ENCODE measurements at places on chromosomes 12 and 14.

- DNase-seq = no peak
These were observed 51.0 kb upstream of the PRB2 start for GRCh38 chr12:11446372-11446771.

- no peak for DNase-seq
These were observed 29.3 kb downstream of the YLPM1 start for GRCh38 chr14:74792249-74793039.

DNA sequence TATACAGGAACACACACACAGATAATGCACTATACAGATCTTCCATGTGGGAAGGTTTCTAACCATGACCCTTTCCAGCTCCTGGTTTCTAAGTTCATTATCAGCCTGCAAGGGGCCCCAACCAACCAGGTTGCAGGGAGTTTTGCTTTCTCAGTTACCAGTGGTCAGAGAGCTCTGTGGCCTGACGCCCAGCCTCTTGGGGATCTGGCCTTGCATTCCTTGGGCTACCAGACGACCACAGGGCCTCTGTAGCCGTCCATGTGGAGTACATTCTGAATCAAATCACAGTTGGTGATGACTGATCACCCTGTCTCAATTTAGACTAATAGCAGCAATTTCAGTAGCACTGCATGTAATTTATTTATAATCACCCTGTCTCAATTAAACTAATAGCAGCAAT, 47.5 kb downstream of the PAH start:
- DNase-seq = no peak

- DNase-seq = no peak
These were observed 24.4 kb upstream of the CD27 start for GRCh38 chr12:6420364-6420763.

GRCh38 chr12:78799649-78800048, 64.9 kb upstream of the SYT1 start:
- DNase-seq = no peak

- DNase-seq = no peak
These were observed 62.3 kb downstream of the SAMD4A start for GRCh38 chr14:54629183-54629582.

- no peak for DNase-seq
These were observed 13.7 kb upstream of the CHST11 start for GRCh38 chr12:104443008-104443407.

GRCh38 chr14:56310643-56311042, 192.4 kb downstream of the PELI2 start:
- DNase-seq = no peak

- DNase-seq = no peak
These were observed 54.0 kb downstream of the KCNK13 start for GRCh38 chr14:90115780-90116179.

- DNase-seq = no peak
These were observed 463 bp downstream of the COA8 start for GRCh38 chr14:103563226-103563620.

DNA sequence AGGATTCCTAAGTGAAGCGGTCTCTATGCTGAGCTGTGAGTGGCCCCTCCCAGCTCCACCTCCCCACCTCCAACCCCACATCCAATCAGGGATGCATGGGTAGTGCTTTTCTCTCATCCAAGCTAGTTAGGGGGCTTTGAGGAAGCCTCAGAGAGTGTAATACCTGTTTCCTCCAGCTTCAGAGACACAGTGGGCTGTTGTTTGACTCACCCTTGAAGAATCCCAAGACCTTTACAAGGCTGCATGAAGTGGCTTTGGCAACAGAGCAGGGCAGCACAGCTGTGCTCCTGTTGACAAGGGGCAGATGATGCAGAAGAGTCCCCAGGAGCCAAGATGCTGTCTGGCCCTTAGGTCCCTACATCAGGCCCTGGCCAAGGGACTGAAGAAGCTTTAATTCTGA, 27.1 kb upstream of the CLMN start:
- DNase-seq = no peak

GRCh38 chr14:99249389-99249788, 22.6 kb downstream of the BCL11B start:
- no peak for DNase-seq

DNA sequence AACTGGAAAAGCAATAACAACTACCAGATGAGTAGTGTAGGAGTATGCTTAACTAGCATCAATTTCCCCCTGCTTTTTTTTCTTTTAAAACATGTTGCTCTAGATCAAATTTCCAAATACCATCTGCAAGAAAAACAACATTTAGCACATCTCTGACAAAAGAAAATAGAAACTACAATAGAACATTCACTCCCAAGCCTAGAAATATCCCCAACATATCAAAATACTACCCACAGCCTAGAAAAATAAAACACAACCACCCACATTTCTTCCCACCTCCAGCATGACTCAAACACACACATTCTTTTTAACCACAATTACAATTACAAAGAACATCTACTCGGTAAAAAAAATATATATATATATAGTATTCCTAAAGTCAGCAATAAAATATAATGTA, 120.0 kb downstream of the PPFIA2 start:
- no peak for DNase-seq

DNA sequence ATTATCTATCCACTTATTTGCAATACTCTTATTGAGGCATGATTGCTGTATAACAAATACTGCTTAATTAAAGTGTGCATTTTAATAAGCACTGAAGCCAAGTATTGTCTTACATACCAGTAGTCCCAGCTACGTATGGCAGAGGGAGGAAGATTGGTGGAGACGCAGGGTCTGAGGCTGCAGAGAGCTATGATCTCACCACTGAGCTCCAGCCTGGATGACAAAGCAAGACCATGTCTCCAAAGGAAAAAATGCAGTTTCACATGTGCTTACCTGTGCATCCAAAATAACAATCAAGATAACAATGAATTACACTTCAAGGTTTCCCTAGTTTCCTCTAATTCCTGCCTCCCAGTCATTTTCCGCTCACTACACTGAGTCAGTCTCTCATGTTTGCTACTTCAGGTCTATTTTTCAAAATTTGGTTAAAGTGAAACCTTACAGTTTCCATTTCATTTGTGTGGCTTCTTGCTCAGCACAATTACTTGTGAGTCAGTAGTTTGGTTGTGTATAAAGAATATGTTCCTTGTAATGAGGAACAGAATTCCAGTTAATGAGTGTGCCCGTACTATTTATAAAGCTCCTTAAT, 1250.1 kb downstream of the TMEM121 start:
- no peak for DNase-seq

DNA sequence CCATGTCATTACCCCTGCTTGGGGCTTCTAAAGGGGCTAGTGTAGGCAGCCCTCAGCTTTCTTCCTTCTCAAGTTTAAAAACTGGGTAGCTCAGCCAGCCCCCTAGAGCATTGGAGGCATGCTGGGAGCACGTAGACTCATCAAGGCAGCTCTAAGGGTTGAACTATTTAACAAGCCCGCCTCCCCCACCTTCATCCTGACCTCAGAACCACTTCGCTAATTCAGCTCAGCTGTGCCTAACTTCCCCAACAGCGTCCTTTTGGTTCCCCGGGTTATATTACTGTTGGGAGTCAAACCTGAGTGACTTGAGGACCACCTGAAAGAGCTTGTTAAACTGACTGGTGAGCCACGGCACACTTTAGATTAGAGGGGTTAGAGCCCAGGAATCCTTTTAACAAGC, 30.1 kb downstream of the MAX start:
- DNase-seq = no peak

DNA sequence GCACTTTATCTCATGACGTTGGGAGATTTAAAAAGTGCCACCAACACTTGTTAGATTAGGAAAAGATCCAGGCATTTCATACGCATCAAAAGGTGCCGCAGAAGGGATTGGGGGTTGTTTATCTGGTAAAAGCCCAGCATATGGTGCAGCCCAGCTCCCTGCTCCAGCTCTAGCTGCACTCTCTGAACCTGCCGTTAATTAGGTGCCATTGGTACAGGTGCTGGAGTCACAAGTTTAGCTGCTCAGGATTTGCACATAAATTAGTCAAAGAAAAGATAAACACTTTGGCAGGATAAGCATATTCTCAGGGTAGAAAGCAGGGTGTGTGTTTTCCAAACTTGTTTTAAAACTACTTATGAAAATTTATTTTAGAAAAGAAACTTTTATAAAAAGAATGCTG, 932.6 kb upstream of the TMEM132C start:
- DNase-seq = no peak

- no peak for DNase-seq
These were observed 64.7 kb downstream of the PPP2R5E start for GRCh38 chr14:63478437-63478852.

DNA sequence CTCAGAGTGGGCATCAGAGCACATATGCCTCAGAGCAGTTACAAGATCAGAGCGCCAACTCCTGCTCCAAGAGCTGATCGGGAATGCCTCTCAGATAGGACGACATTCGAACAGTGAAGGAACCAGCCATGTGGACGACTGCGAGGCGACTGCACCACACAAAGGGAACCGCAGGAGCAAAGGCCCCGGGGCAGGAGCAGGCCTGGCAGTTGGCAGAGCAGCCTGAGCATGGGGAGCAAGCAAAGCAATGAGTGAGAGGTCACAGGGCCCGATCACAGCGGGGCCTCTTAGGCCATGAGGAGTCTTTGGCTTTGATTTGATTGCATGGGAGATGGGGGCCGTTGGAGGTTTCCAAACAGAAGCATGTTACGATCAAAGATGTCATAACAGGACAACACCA, 90.3 kb downstream of the LGMN start:
- DNase-seq = no peak

DNA sequence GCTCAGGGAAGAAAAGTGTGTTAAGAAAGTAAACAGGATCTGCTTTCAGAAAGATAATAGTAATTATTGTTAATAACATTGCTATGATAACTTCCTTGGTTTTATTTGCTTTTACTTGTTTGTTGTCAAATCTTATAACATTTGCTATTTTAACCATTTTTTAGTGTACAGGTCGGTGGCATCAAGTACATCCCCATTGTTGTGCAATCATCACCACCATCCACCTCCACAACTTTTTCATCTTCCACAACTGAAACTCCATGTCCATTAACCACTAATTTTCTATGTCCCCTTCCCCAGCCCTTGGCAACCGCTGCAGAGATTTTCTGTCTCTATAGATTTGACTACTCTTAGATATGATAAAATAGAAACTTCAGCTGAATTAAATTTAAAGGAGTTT, 22.7 kb upstream of the NUAK1 start:
- no peak for DNase-seq

DNA sequence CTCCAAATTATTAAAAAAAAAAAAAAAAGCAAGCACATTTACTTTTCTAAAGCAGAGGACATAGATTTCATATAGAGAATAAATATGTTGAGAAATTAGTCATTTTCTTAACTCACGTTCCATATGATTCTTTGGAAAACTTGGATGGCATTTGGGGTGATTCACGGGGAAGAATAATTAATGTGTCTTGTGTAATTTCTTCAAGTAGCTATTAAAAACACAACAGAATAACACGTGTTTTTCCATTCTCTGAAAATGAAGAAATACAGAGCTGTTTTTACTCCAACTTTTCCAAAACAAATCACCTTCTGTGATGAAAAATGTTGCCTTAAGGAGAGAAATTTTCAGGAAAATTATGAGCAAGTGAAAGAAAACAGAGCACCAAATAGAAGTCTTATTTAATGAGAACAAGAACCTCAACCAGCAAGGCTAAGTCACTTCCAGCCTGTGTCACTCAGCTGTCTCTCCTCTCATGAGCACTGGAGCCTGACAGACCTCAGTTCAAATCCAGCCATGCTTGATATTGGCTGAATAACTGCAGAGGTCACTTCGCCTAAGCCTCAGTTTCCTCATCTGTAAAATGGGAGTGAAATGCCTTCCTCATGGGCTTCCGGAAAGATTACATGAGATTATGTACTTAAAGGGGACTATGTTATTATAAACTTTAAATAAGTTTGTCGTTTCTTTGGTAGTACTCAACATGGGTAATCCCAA, 42.8 kb upstream of the NUAK1 start:
- DNase-seq = no peak

GRCh38 chr14:21557084-21557901, 22.6 kb downstream of the OR10G3 start:
- DNase-seq = peak; percentile 93

All from NCI-H526 (cell line).